HFFc6 (cell line): ENCODE measurements at places on chromosomes 5 and 9. TPM values are rescaled to one million over a fixed set of nuclear protein-coding genes. Genes with fewer than 3 reads are reported as not detected.

GRCh38 chr5:82673057-82673809, 395.1 kb upstream of the RPS23 start:
- DNase-seq, result no peak

- no peak for DNase-seq
These were observed 65.6 kb downstream of the IL6ST start for GRCh38 chr5:55929020-55929799.

GRCh38 chr9:26375448-26375847, 517.2 kb downstream of the CAAP1 start:
- DNase-seq, result peak; percentile 38

GRCh38 chr5:89281766-89282553, 399.0 kb upstream of the MEF2C start:
- DNase-seq, result no peak

The ANKRD18A gene
- total RNA-seq, result 2.8 to 3.2 TPM in 2 of 3 replicates, not detected in the other

The CYSRT1 gene
- 0.32 to 1.2 TPM (median 0.71 TPM) in 3 replicates for total RNA-seq
